GM23338 (cell line): ENCODE measurements at places on chromosomes 7 and 10. TPM values are rescaled to one million over a fixed set of nuclear protein-coding genes. Genes with fewer than 3 reads are reported as not detected.

SPDYE1 gene
- polyA plus RNA-seq: 1.4 and 1.6 TPM in 2 replicates

INHBA gene
- 1.0 and 1.3 TPM in 2 replicates for polyA plus RNA-seq

BLNK gene
- 0.11 and 0.40 TPM in 2 replicates for polyA plus RNA-seq

CRYGN gene
- polyA plus RNA-seq: 1.4 and 1.5 TPM in 2 replicates

ADCYAP1R1 gene
- polyA plus RNA-seq: 1.7 and 1.8 TPM in 2 replicates

GRM3 gene
- polyA plus RNA-seq: 0.40 and 0.79 TPM in 2 replicates

ARMC3 gene
- polyA plus RNA-seq: 0.17 TPM in 1 of 2 replicates, not detected in the other

SAP25 gene
- 3.8 and 3.9 TPM in 2 replicates for polyA plus RNA-seq

IFIT1B gene
- polyA plus RNA-seq: 0.10 TPM in 2 replicates

LOXL4 gene
- polyA plus RNA-seq: 0.16 and 0.21 TPM in 2 replicates

SPDYE2B gene
- 1.7 TPM in 1 of 2 replicates, not detected in the other for polyA plus RNA-seq

FAS gene
- 3.1 and 3.5 TPM in 2 replicates for polyA plus RNA-seq

SLC37A3 gene
- polyA plus RNA-seq: 29.0 and 35.6 TPM in 2 replicates

HOXA9 gene
- not detected in 2 replicates for polyA plus RNA-seq

HABP2 gene
- not detected in 2 replicates for polyA plus RNA-seq

GCK gene
- polyA plus RNA-seq: 6.1 and 7.7 TPM in 2 replicates

MYO1G gene
- polyA plus RNA-seq: 0.11 and 0.31 TPM in 2 replicates

LHPP gene
- polyA plus RNA-seq: 25.5 and 27.4 TPM in 2 replicates

FAM237B gene
- 0.13 TPM in 1 of 2 replicates, not detected in the other for polyA plus RNA-seq

HACD1 gene
- polyA plus RNA-seq: 66.2 and 70.1 TPM in 2 replicates

CUZD1 gene
- polyA plus RNA-seq: 2.5 and 3.1 TPM in 2 replicates

AEBP1 gene
- polyA plus RNA-seq: 15.1 and 16.0 TPM in 2 replicates

BTBD16 gene
- polyA plus RNA-seq: not detected in 2 replicates

CDH23 gene
- 0.73 and 0.95 TPM in 2 replicates for polyA plus RNA-seq

HKDC1 gene
- not detected in 2 replicates for polyA plus RNA-seq

NHLRC2 gene
- 13.0 and 15.5 TPM in 2 replicates for polyA plus RNA-seq

SLC29A4 gene
- polyA plus RNA-seq: 4.8 and 6.4 TPM in 2 replicates
